ENCODE measurements at places on chromosomes 3 and 15. TPM values are rescaled to one million over a fixed set of nuclear protein-coding genes. Genes with fewer than 3 reads are reported as not detected.
A peak's percentile ranks its signal among the peaks of the same experiment; 100 is the strongest.

- no peaks in the 10 kb centered on the region for H3K27me3 ChIP-seq
- H3K36me3 ChIP-seq: no peaks in the 10 kb centered on the region
- peak overlapping the region; percentile 95 for H3K27ac ChIP-seq
These were observed 54.6 kb upstream of the VILL start for GRCh38 chr3:37935756-37936666.

DNA sequence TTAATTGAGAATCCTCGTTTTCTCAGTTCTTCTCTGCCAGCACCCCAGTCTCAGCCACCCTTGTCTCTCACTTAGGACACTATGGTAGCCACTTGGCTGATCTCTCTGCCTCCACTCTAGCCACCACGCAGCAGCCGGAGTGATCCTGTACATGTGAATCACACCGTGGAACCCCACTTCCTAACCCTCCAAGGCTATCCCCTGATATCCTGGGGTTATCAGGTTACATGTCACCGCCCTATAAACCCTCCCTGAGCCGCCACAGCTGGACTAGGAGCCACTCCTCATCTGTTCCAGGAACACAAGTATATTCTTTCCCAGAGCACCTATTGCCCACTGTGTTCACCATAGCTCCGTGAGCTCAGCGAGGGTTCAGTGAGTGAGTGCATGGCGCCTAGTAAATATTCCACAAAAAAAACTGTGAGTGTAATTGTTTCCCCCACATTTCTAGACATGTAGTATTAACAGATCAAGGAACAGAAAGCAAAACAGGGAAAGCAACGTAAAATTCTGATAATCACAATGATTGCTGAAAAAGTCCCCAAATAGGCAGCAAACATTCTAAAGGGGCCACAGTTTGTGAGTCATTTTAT is 661 bp upstream of the PARP14 start:
- peak overlapping the region; percentile 87 for H3K4me3 ChIP-seq
- peak overlapping the region; percentile 94 for H3K27ac ChIP-seq
- peaks cover under 1% of the 10 kb centered on the region for H3K36me3 ChIP-seq
- H3K27me3 ChIP-seq: no peaks in the 10 kb centered on the region
- no peak for DNase-seq

UCN2 gene
- total RNA-seq: 0.60 TPM

TTLL13 gene
- 0.47 TPM for total RNA-seq

DNA sequence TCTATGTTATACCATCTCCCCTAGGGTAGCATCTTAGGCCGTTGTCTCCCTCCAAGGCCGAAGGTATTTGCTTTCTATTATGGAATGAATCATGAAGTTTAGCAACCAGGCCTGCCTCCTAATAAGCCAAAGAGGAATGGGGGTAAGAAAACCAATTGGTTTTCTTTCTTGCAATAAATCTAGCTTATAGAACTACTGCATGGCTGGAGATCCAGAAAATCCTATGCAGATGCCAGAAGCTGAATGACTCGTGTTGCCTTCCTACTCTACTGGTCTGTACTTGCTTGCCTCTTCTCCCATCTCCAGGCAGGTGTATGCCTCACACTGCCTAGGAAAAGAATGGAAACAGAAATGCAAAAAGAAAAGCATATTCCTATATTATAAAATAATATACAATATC is 31.1 kb upstream of the IL16 start:
- no peaks in the 10 kb centered on the region for H3K36me3 ChIP-seq
- peaks cover 26% of the 10 kb centered on the region for H3K4me1 ChIP-seq
- no peak for DNase-seq
- no peak overlapping the region for H3K27ac ChIP-seq
- peaks cover 25% of the 10 kb centered on the region for H3K27me3 ChIP-seq
- no peak overlapping the region for H3K4me3 ChIP-seq

DNA sequence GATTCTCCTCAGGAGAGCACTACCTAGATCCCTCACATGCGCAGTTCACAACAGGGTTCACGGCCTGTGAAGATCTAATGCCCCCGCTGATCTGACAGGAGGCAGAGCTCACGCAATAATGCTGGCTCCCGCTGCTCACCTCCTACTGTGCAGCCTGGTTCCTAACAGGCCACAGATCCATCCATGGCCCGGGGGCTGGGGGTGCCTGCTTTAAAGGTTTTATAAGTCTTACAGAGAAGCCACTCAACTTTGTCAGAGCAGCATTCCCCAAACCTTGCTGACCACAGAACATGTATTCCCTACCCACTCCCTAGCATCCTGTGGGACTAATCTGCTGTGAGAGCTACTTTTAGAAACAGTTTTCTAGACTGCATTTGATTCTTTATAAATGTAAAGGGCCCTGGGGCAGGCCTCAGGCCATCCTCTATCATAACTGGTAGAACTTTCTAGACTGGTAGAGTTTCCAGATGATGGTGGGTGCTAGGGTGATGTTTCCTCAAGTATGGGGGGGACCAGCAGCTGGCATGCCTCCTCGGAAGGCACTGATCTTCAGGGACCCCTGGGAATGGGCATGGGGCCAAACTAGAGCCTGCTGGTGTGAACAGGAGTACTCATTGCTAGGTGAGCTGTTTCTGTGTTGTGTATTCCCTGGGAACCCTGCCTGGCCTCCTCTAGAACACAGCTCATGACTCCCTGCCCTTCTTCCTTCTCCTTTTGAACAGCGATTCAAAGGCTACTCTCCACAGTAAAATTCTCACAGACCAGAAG is 25.7 kb upstream of the RAD18 start:
- DNase-seq: no peak
- no peaks in the 10 kb centered on the region for H3K27me3 ChIP-seq
- H3K27ac ChIP-seq: no peak overlapping the region
- H3K36me3 ChIP-seq: peaks cover 19% of the 10 kb centered on the region
- peaks cover 13% of the 10 kb centered on the region for H3K4me1 ChIP-seq

AADACL2 gene
- not detected for total RNA-seq

Data from mesothelial cell of epicardium (in vitro differentiated cells).